Uterus (tissue), 4 donors: ENCODE measurements at places on chromosomes 1 and 21. TPM values are rescaled to one million over a fixed set of nuclear protein-coding genes. Genes with fewer than 3 reads are reported as not detected.

DNA sequence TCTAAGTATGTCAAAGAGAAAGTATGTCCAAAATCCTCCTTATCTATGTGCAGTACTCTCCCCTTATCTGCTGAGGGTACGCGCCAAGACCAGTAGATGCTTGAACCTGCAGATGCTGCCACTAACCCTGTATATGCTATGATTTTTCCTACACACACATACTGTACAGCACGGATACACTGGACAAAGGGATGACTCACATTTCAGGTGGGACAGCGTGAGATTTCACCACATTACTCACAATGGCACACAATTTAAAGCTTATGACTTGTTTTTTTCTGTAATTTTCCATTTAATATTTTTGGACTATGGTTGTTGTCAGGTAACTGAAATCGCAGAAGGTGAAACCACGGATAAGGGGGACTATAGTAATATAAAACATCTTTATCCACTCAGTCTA, 4.1 kb downstream of the ORC1 start:
- DNase-seq = no peak

CD2 gene
- 1.0 TPM for total RNA-seq

- no peak for DNase-seq
Measured at GRCh38 chr21:14844001-14844400, 220.8 kb downstream of the NRIP1 start.

- peak; percentile 90 for DNase-seq
Measured at GRCh38 chr1:201461645-201462441, 7.1 kb downstream of the PHLDA3 start.

DNA sequence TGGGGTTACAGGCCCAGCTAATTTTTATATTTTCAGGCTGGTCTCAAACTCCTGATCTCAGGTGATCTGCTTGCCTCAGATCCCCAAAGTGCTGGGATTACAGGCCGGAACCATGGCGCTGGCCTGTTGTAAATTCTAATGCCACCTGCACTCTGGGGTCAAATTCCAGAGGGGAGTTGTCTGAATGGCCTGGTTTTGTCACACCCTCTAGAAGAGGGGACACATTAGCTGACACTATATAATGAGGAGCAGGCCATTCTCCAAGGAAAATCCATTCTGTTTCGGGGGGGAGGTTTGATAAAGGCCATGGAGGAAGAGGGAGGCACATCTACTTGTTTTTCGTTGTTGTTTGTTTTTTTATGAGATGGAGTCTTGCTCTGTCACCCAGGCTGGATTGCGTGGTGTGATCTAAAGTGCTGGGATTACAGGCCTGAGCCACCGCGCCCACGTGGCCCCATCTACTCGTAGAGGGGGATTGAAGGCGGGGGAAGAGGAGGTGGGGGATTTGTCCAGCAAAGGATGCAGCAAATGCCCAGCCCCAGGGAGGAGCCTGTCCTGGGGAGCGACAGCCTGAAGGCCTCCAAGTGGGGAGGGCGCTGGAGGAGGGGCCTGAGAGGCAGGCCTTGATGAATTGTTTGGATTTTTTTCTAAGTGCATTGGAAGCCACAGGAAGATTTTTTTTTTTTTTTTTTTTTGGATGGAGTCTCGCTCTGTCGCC, 78.4 kb upstream of the SLC45A1 start:
- peak; percentile 29 for DNase-seq

- no peak for DNase-seq
Measured at GRCh38 chr1:30473922-30474817, 249.2 kb downstream of the MATN1 start.

KLF17 gene
- not detected for total RNA-seq

DENND2C gene
- total RNA-seq = 7.9 TPM

- peak; percentile 30 for DNase-seq
Measured at GRCh38 chr1:70528590-70529333, 117.7 kb downstream of the CTH start.

PSRC1 gene
- 8.2 TPM for total RNA-seq

DNA sequence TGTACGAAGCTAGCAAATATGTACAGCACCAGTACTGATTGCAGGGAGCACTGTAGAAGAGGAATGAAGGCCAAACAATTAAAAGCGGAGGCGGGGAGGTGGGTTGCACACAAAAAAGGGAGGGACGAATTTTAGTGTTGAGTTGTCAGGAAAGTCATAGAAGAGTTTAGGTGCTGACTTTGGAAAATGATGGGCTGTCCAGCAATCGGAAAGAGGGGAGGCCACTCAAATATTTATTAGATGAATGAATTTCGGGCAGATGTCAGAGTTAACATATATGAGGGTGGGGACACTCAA, 537 bp upstream of the ANKRD13C start:
- DNase-seq = no peak

DNA sequence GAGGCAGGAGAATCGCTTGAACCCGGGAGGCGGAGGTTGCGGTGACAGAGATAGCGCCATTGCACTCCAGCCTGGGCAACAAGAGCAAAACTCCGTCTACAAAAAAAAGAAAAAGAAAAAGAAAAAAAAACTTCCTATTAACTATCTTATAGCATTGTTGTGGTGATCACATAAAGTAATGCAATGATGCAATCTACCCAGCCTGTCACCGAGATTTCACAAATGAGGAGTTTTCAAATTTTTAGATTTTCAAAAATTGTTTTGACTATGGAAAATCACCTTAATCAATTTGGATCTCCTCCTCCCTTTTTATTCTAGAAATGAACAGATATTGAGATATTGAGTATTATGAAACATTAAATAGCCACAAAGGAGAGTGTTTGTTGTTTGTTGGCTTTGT, 8.0 kb downstream of the FMO5 start:
- no peak for DNase-seq

DNA sequence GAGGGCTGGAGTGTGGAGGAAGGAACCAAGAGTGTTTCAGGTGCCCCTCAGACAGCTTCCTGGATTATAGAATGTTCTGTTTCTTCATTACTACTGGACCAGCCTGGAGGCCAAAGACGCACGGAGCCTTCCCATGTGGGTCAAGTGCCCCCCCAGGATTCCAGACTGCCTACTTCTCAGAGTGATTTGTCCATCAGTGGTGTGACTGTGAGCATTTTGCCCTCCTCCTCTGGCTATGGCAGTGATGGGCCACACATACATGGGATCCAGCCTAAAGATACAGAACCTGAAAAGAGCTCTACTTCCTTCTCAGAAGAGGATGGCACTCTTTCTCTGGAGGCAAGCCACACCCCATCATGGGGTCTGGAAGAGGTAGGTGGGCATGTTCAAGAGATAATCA, 64.9 kb downstream of the MACF1 start:
- no peak for DNase-seq

DNA sequence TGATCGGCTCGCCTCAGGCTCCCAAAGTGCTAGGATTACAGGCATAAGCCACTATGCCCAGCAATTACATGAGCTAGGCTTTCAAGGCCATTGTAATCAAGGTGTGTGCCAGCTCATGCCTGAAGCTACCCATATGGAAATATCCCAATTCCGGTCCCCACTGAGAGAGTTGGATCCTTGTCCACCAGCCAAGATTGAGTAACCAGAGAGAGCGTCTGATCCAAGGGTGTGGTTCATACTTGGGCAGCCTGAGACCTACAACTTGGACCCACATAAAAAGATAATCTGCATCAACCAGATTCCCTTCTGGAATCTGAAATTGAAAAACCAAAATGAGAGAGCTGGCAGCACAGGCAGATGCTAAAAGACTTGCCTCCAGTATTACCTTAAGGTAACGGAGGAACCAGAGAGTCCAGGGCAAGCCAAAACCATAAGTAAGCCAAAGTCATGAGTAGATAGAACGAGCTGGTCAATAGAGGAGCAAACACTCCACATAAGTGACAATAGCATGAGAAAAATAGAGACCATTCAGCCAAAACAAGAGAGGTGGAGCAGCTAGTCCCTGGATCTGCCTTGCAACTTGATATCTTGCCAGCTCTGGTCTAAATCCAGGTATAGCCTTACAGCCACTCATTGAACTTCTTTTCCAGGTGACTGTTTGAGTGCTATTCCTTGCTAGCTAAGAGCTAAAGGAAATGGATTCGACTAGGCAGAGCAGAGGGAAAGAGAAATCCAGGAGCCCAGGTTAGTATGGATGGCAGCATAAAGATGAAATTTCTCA, 63.8 kb upstream of the ATP1A1 start:
- no peak for DNase-seq

DNA sequence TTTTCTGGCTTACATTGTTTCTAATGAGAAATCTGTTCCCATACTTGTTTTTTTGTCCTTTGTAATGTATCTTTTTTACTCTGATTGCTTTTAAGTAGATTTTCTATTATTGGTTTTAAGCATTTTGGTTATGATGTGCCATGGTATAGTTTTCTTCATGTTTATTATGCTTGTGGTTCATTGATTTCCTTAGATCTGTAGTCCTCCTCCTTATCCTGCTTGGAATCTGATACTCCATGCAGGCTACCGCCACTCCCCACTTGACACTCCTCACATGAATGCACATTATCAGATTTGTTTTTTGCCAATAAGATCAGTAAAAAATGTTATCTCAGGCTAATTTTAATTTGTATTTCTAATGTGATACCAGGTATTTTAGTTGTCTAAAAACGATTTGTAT, 20.8 kb downstream of the UROD start:
- DNase-seq = no peak

DCST1 gene
- total RNA-seq = not detected

DNA sequence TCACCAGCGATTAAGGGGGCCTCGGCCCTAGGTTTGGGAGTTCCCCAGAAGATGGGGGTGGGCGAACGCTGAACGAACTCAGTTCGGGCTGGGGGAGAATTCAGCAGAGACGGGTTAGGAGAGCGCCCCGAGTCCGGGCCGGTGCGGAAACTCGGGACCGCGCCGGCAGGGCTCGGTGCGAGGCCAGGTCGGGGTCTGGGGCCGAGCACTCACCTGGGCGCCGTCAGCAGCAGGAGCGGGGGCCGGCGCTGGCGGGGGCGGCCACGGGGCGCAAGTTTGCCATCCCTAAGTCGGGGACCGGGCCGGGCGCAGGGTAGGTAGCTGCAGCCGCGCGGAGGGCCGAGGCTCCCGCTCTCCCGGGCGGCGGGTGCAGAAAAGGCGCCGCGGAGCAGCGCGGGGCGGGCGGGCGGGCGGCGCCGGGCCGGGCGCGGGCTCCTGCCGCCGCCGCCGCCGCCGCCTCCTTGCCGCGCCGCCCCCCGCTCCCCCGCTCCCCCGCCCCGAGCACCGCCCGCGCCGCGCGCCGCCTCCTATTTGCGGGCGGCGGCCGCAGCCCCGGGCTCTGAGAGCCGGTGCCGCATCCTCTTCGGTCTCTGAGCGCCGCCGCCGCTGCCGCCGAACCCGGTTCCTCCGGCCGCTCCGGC, 349 bp downstream of the ADGRB2 start:
- no peak for DNase-seq

DNA sequence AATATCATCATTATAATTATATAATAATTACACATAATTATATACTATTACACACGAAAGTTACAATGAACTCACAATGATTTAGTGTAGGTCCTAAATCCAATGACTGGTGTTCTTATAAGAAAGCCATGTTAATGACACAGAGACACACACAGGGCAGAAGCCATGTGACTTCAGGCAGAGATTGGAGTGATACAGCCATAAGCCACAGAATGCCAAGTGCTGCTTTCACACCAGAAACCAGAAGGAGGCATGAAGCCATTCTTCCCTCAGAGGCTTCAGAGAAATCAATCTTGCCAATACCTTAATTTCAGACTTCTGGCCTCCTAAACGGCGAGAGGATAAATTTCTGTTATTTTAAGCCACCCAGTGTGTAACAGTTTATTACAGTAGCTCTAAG, 147.4 kb upstream of the KRTAP19-8 start:
- DNase-seq = no peak

DNA sequence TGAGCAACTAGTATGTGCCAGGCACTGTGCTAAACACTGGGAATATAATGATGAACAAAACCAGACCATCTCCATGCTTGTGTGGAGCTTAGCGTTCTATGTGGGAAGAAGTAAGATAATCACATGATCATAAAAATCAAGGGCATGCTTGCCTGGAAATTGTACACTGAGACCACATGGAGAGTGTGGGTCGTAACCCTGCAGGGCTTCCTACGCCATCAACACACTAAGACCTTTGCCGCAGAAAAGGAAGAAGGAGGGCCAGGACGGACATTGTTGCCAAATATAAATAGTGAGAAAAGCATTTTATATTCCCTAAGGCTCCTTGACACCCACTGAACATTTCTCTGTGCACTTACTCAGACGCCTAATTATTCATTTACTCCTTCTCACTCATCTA, 388.1 kb upstream of the VAMP3 start:
- no peak for DNase-seq

DNA sequence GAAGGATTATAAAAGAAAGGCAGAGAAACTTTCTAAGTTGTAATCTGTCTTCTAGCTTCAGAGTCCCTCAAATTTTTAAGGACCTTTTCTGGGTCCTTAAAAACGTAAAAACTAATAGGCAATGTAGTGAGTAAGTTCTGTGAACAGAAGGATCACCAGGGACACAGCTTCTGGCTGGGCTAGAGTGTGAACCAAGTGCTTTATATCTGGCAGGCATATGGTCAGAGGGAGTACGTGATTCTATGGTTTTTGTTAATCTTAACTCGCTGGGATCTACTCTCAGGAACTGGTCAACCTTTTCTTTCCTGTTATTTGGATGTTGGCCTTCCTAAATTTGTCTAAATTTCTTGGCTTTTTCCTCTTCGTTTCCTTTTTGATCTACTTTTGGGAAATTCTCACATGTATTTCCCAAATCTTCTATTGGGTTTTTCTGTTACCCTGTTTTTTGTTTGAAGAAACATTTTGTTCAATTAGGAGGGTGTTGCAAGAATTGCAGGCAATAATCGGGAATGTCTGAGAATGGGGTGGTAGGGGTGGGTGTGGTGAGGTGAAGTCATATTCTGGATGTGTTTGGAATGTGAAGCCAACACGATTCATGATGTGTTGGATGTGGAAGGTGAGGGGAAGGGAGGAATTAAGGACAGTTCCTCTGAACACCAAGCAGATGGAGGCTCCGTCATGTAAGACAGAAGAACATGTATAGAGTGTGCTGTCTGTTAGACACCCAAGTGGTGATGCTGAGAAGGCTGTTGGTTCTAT, 193.2 kb downstream of the FMN2 start:
- no peak for DNase-seq
